ENCODE measurements at places on chromosomes 11 and 22.
A peak's percentile ranks its signal among the peaks of the same experiment; 100 is the strongest.

DNA sequence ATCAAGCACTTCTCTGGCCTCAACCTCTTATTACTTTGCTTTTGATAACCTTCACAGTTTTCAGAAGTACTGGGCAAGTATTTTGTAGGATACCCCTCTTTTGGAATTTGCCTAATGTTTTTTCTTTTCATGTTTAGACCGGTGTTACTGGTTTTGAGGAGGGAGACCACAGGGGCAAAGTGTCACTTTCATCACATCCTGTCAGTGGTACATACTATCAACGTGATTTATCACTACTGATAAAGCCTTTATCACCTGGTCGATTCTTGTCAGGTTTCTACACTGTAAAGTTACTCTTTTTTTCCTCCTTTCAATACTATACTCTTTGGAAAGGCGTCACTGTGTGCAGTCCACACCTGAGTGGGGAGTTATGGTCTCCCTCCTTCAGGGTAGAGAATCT, 26.7 kb downstream of the QSER1 start:
- no peak for DNase-seq

GRCh38 chr11:23974601-23975000, 522.3 kb upstream of the LUZP2 start:
- no peak for DNase-seq

DNA sequence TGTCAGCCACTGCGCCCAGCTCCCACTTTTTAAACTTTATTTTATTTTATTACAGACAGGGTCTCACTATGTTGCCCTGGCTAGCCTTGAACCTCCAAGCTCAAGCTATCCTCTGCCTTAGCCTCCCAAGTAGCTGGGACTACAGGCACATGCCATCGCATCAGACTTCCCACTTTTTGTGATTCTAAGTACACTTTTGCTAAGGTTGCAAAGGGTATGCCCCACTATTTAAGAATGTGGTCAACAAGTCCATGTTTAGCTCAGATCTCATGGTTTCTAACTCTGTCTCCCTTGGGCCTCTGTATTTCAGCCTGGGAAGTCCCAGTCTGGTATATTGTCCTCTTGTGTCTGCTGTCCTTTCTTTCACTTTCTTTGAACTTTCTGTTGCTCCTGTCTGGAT, 35.3 kb downstream of the EXPH5 start:
- no peak for DNase-seq

GRCh38 chr22:32996702-32997101, 61.5 kb downstream of the SYN3 start:
- DNase-seq, result no peak

GRCh38 chr11:33394431-33395109, 137.4 kb downstream of the HIPK3 start:
- DNase-seq, result no peak

- DNase-seq, result no peak
Observed at GRCh38 chr11:102926517-102926916, 29.0 kb downstream of the MMP13 start.

- no peak for DNase-seq
Observed at GRCh38 chr11:61833471-61833870, 5.4 kb downstream of the FADS2 start.

GRCh38 chr11:94791216-94791889, 23.2 kb downstream of the AMOTL1 start:
- no peak for DNase-seq

DNA sequence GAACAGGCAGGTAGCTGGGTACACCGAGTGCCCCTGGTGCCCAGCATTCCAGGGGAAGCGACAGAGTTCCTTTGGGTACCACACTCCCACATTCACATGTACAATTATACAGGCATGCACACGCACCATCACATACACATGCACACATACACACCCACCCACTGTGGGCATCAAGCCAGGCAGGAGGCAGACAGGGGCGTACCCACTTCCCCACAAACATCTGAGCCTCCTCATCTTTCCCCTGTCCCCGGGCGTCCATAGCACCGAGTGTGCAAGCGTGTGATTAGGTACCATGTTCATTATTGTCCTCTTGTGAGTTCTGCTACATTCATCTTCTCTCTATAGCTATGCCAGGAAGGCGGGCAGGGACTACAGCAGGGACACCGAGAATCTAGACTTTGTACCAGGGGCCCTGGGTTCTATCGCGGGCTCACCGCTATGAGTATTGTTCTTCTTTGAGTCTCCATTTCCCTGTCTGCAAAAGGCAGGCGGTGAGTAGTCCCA, 2.1 kb upstream of the CARD10 start:
- DNase-seq, result no peak

GRCh38 chr22:49048591-49048990, 779.1 kb downstream of the BRD1 start:
- DNase-seq, result no peak

DNA sequence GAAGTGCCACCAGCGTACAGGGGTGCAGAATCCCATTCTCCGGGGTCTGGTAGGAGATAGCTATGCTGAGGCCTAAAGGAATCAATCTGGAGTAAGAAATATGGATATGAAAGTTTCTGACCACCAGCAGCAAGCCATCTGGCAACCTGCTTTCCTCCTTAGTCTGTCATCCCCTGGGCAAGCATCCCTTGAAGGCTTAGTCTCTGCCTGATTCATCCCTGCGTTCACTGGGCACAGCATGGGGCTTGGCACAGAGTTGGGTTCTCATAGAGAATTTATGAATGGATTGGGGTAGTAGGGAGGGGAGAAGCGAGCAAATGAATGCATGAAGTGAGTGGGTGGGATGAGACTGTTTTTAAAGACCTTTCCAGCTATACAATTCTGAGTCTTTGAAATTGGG, 85.8 kb upstream of the NARS2 start:
- DNase-seq, result no peak

GRCh38 chr11:5992604-5993251, 5.9 kb upstream of the OR52L1 start:
- DNase-seq, result peak; percentile 30

DNA sequence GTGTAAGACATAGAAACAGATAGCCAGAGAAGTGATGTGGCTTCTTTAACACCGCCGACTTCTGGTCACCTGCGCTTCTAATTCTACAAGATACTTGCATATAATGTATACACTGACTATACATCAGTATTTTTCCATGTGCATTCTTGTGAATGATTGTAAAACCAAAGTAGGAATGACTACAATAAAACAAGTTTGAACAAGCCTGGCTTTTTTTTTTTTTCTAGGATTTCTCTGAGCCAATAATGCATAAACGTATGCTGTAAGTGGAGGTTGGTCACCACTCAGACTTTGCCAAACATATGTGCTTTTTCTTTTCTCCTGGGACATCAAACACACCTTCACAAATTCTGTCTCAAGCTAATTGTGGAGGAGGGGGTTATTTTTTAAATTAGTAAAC, 237.8 kb upstream of the KIRREL3 start:
- no peak for DNase-seq

DNA sequence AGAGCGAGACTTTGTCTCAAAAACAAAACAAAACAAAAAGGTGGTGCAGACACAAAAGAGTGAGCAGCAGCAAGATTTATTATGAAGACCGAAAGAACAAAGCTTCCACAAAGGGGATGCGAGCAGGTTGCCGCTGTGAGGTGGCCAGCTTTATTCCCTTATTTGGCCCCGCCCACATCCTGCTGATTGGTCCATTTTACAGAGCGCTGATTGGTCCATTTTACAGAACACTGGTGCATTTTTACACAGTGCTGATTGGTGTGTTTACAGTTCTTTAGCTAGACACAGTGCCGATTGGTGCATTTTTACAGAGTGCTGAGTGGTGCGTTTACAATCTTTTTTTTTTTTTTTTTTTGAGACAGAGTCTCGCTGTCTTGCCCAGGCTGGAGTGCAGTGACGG, 77.4 kb downstream of the CECR2 start:
- no peak for DNase-seq

DNA sequence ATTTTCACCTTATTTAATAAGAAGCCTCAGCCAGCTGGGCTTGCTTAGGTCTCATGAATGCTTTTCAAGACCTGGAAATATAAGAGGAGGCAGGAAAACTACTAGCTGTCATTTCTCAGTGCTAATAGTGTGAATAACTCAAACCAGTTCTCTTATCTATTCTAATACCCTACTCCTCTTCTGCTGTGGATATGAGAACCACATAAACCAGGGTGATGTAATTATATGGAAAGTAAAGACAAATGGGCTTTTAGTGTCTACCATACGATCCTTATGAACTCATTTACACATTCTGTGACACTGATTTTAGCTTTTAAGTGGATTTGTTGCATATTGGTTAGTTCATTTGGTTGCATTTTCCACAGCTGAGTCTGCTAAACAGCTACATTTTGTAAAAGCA, 8.6 kb downstream of the PDGFD start:
- DNase-seq, result no peak

DNA sequence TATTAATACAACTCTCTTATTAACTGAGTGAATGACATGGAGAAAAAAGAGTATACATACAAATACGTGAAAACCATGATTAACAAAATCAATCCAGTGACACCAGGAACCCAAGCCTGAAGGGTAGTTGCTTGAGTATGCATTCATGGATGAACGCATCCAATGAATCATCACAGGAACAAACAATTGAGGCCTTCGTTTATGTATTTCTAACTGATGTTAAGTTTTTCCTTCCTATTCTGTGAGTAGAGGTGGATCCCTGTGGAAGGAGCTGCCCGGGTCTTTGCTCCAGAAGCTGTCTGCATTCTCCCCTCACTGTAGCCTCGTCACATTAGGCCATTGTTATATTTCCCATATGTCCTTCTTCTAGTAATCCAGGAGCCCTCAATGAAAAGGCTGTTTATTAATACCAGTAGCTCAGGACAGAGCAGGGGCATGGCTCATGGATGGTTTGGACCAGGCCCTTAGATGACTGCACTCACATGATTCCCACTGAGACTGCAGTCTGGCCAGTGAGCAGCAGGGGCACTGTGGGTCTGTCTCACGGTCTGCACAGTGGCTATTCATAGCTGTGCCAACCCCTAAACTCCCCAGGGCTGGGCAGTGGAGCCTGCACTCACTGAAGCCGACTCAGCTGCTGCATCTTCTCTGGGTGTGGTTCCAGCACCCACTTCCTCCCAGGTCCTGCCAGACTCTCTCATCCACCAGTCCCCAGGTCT, 128.1 kb upstream of the TOP3B start:
- DNase-seq, result peak; percentile 39

- no peak for DNase-seq
Observed at GRCh38 chr11:78762105-78762504, 187.4 kb upstream of the NARS2 start.

DNA sequence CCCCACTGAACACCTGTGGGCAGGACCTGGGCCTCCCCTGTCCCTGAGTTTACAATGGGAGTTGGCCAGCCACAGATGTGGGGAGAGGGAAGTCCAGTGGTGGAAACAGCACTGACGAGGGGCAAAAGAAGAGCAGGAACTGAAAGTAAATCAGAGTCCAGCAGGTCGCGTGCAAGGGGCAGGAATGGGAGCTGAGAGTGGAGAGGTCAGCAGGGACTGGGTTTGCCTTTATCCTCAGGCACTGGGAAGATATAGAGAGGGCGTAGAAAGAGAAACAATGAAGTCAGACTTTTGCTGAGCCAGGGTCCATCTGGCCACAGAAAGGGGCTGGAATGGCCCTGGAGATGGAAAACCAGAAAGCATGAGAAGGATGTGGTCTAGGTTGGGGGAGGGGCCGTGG, 8.5 kb downstream of the P2RY6 start:
- no peak for DNase-seq

GRCh38 chr11:67406969-67407687, 3.2 kb downstream of the TBC1D10C start:
- no peak for DNase-seq

- no peak for DNase-seq
Observed at GRCh38 chr11:35211952-35212351, 73.0 kb downstream of the CD44 start.

- DNase-seq, result no peak
Observed at GRCh38 chr22:45673482-45674175, 2.0 kb downstream of the ATXN10 start.

DNA sequence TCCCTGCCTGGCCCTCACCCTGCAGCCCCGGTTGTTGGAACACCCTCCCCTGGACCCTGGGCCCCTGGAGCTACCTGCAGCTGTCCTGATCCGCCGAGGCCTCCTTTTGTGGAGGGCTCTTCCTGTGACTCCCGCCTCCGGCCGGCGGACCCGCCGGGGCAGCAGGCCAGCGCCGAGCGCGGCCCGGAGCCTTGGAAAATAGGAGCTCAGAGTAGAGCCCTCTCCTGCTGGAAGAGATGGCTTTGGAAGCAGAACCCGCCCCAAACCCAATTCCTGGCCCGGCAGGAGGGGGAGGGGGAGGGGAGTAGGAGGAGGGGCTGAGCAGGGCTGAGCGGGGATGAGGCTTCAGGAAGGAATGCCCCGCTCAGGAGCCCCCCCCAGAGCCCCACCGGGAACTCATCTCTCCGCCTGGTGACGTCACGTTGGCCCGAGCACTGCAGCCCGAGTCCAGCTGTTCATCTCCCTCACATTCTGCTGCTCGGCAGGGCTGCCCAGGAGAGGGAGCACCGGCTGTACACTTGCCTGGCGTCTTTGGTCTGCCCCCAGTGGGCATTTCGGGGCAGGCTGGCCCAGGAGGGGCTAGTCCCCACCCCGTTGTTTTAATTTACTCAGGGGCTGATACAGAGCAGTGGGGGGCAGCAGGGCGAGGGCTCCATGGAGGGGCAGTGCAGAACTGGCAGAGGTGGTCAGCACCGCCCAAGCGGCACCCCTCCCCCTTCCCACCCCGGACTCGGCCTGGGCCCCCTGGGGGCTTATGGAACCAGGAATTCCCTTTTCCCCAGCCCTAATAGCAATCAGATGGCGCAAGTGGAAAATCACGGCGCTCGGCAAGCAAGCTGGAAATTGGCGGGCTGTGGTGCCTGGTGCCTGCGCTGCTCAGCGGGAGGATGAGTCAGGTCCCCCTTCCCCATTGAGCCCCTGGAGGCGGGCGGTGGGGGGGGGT, at the start of gene MRGPRF:
Gene MRGPRF, minus strand, starts transcription at position 238 of the 943 bp plus-strand sequence. CDS start 3,345 bp downstream, outside the sequence.
- peak; percentile 20 for DNase-seq

GRCh38 chr11:16881074-16881709, 133.0 kb downstream of the PLEKHA7 start:
- DNase-seq, result peak; percentile 72
